Activated CD4-positive, alpha-beta T cell treated with anti-CD3 and anti-CD28 coated beads, Interleukin-2, amount 10 ng/mL, durations not matched to agents 24 days and 14 days (primary cell): ENCODE measurements at places on chromosomes 11 and 22. TPM values are rescaled to one million over a fixed set of nuclear protein-coding genes. Genes with fewer than 3 reads are reported as not detected.

Gene NLRP10
- not detected in 2 replicates for total RNA-seq

Gene OSBP2
- total RNA-seq: 2.1 and 2.6 TPM in 2 replicates

Gene GPHA2
- not detected in 2 replicates for total RNA-seq

Gene GSTT2
- 0.42 TPM in 1 of 2 replicates, not detected in the other for total RNA-seq

Gene CECR2
- total RNA-seq: 0.09 and 0.14 TPM in 2 replicates

Gene SPDYC
- not detected in 2 replicates for total RNA-seq

Gene LRRN4CL
- total RNA-seq: 0.16 and 0.17 TPM in 2 replicates

Gene MS4A6A
- total RNA-seq: 0.28 TPM in 1 of 2 replicates, not detected in the other

Gene DCHS1
- 0.35 and 0.36 TPM in 2 replicates for total RNA-seq

Gene OPCML
- not detected in 2 replicates for total RNA-seq

Gene CRYAB
- not detected in 2 replicates for total RNA-seq

Gene CRYBA4
- total RNA-seq: not detected in 2 replicates

Gene DYNC2H1
- total RNA-seq: 0.30 and 0.64 TPM in 2 replicates

Gene PGM2L1
- total RNA-seq: 4.7 and 4.9 TPM in 2 replicates

Gene ABCC8
- not detected in 2 replicates for total RNA-seq

Gene ZNF280B
- total RNA-seq: 2.8 and 3.2 TPM in 2 replicates

Gene EIF3M
- total RNA-seq: 348 and 351 TPM in 2 replicates

Gene RIMBP3C
- 0.19 and 0.26 TPM in 2 replicates for total RNA-seq

Gene TRIM51
- total RNA-seq: not detected in 2 replicates

Gene RAD9A
- total RNA-seq: 31.6 and 34.3 TPM in 2 replicates

Gene DDI1
- not detected in 2 replicates for total RNA-seq

Gene MUC6
- not detected in 2 replicates for total RNA-seq

Gene OR5P2
- not detected in 2 replicates for total RNA-seq

Gene MMP8
- total RNA-seq: not detected in 2 replicates

Gene KCNK4
- 0.23 and 0.24 TPM in 2 replicates for total RNA-seq

Gene SLC22A6
- total RNA-seq: not detected in 2 replicates

Gene NPTXR
- 0.98 and 1.0 TPM in 2 replicates for total RNA-seq

Gene SYT13
- not detected in 2 replicates for total RNA-seq
